ENCODE measurements at places on chromosomes 16 and 17. TPM values are rescaled to one million over a fixed set of nuclear protein-coding genes. Genes with fewer than 3 reads are reported as not detected.

- DNase-seq = no peak
These were observed 29.7 kb downstream of the KSR1 start for GRCh38 chr17:27485716-27486495.

DNA sequence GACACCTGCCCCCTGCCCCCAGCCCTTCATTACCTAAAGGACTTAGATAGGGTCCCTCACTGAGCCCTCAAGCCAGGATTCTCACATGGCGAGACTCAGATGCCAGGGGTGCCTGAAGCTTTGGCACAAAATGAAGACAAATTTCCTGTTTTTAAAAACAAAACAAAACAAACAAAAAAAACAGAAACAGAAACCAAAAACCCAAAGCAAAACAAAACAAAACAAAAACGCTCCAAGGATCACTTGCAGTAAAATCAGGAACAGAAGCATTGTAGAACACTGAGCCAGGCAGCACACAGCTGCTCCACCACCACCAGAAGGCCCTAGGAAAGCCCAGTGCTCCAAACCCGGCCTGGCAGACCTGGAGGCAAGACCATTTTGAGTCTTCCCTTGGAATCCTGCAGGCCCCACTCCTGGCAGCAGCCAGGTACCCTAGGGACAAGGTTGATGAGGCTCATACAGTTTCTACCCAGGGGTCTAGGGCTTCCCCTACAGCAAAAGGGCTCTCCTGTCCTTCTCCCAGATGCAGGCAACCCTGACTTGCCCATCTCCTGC, 20.8 kb downstream of the MYO18A start:
- DNase-seq = no peak

- DNase-seq = no peak
These were observed 241.1 kb downstream of the PRKCA start for GRCh38 chr17:66543526-66543925.

- DNase-seq = no peak
These were observed 24.1 kb upstream of the ABR start for GRCh38 chr17:1203967-1204291.

- no peak for DNase-seq
These were observed 85.7 kb upstream of the HS3ST4 start for GRCh38 chr16:25606069-25606468.

DNA sequence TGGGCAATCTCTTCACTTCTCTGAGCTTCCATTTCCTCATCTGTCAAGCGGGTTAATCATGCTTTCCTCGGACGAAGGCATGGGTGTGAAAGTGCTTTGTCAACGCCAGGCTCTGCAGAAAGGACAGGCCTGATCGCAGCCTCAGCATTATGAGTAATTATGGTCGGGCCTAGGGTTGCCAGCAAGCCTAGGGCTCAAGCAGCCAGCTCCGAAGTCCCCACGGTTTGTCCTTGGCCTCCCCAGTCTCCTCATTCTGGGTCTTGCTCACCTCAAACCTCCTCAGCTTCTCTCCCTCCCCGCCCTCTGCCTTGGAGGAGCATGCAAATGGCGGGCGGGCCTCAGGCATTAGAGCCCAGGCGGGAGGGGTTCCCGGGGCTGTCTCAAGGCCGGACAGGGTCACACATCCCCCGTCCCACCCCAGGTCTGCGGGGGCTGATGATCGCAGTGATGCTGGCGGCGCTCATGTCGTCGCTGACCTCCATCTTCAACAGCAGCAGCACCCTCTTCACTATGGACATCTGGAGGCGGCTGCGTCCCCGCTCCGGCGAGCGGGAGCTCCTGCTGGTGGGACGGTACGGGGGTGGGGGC, 10.2 kb upstream of the FAM83G start:
- DNase-seq = no peak

GRCh38 chr17:60819447-60820130, 141.9 kb downstream of the BCAS3 start:
- DNase-seq = no peak

- DNase-seq = no peak
These were observed 11.3 kb downstream of the MMP2 start for GRCh38 chr16:55490301-55490700.

DNA sequence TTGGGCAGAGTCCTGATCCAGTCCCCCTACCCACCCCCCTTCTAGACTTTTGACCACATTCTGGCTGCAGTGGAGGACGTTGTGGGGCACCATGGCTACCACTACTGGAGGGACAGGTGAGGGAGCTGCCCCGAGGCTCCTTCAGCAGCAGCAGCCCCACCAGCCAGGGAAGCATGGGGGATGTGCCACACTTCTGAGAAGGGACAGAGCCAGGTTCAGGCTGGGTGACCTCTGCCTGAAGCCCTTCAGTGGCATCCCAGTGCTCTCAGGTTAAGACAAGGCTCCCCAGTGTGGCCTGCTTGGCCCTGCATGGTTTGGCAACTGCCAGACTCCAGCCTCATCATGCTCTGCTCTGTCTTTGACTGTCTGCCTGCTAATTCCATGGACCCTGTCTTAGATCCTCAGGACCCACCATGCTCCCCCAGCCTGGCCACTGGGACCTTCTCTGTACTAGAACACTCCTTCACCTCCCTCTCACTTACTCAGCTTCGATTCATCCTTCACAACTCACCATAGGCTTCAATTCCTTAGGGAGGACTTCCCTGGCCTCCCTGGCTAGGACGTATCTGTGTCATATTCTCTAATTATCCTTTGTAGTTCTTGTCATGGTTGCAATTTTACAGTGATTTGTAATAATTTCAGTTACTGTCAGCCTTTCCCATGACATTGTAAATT, 8.8 kb downstream of the SLC9A5 start:
- DNase-seq = no peak

GRCh38 chr16:83561876-83562275, 245.9 kb upstream of the HSBP1 start:
- no peak for DNase-seq

GRCh38 chr17:37088459-37088858, 139.7 kb downstream of the AATF start:
- no peak for DNase-seq

DNA sequence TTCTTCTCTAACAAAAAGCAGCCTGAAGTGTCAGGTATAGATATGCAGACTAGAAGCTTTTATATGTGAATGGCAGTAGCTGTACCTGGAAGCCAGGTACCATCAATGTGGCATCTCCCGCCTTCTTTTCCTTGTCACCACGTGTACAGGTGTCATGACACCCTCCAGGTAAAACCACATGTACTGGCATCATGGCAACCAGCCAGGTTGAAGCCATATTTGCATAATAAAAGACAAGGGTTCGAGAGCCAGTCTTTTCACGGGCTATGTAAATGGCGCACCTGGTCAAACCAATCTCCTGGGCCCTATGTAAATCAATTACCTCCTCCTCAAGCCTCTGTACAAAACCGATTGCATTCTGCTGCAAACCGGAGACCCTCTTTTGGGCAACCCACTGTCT, 541.3 kb downstream of the CDH11 start:
- DNase-seq = no peak

GRCh38 chr17:57572062-57572461, 173.0 kb downstream of the CCDC182 start:
- DNase-seq = no peak

DNA sequence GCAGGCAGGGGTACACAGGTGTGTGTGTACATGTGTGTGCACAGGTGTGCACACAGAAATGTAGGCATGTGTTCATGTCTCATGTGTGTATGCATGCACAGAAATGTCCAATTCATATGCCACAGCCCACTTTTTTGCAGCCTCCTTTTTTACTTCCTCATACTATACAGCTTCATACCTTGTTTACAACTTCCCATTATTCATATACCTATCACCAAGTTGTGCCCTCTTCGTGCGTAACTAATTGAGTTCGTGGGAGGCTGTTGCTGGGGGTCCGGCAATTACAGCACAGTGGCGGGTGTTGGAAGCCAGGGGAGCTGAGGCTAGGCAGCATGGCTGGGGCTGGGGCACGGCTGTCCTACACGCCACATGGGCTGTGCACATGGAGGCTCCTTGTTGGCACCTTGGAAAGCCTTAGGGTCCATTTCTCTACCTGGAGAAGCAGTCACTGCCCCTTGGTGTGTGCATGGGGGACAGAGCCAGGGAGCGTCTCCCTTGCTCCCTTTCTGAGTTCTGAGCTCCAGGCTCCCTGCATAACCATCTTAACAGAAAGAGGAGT, 266.7 kb downstream of the ENGASE start:
- DNase-seq = peak; percentile 37

DNA sequence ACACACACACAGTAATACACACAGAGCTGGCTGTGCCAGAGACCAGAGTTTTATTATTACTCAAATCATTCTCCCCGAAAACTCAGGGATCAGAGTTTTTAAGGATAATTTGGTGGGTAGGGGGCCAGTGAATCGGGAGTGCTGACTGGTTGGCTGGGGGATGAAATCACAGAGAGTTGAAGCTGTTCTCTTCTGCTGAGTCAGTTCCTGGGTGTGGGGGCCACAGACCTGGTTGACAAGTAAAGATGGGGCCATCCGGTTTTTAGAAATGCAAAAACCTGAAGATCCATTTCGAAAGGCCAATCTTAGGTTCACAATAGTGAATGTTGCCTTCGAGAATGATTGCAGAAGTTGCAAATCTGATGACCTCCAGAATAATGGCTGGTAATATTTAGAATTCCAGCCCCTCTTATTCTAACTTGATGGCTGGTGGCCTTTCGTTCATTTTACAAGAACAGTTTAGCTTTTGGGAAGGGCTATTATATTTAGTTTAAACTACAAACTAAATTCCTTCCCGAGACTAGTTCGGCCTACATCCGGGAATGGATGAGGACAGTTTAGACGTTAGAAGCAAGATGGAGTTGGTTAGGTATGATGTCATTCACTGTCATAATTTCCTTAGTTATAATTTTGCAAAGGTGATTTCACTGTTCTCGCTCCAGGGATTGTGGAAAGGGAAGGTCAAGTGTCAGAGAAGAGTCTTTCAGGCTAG, 123.2 kb downstream of the KCNJ18 start:
- no peak for DNase-seq

C16orf89 gene
- not detected for total RNA-seq

TIGD7 gene
- 15.6 TPM for total RNA-seq

VTN gene
- 0.26 TPM for total RNA-seq

HID1 gene
- 15.0 TPM for total RNA-seq

CREBBP gene
- total RNA-seq = 167 TPM

EVI2A gene
- total RNA-seq = 119 TPM

OTOA gene
- not detected for total RNA-seq

DNAAF8 gene
- 0.26 TPM for total RNA-seq

SLC6A2 gene
- not detected for total RNA-seq
